ENCODE measurements at places on chromosomes 1 and 21.

GRCh38 chr1:178921499-178921898, 50.6 kb upstream of the ANGPTL1 start:
- no peak for DNase-seq

DNA sequence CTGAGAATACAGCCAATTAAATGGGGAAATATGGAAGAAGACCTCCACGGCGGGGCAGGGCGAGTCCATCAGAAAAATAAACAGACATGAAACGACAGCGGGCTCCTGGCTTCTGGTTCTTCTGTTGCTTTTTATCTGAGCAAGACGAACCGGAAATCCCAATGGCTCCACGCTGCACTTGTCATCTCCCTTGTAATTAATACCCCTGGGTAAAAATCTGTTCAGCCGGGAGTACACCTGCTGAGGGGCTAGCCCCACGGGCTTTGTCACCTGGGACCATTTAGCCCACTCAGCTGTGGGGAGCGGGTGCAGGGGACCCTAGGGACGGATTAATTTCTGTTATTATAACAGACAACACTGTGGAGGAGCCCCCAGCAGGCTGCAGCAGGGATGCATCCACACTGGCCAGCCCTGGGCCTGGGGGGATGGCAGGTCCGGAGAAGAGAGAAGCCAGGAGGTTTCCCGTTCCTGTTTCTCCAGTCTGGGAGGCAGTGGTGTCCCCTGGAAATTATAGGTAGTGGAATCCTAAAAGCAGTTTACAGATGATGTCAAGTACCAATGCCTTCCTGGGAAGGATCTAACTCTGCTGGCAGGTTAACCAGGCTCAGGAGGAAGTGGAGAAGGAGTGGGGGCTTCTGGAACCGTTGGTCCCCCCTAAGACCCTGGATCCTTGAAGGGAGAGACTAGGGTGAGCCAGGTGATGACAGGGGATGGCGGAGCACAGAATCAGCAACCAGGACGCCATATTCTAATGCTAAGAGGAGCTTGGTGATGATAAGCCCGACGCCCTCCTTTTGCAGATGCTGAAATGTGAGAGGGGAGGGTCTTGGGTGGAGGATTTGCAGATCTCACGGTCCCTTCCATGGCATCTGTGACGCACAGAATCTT, 566.1 kb downstream of the PTPRU start:
- no peak for DNase-seq

- no peak for DNase-seq
These were observed 3.4 kb upstream of the GRIK3 start for GRCh38 chr1:37037690-37038089.

DNA sequence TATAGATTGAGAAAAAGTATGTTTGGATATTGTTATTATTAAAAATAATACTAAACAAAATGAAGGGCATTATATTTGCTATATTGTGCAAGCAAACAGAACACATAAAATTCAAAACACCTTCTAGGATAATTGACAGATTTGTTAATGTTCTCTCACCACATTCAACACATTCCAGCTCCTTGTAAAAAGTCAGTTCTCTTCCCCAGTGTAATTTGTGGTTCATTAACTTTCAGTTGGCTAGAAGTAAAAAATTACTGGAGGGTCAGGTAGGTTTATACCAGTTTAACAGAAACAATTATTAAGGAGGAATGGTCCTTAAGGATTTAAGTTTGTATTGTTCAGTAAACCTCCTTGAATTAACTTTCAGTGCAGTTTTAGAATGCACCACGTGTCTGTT, 1235.3 kb upstream of the ADGRL2 start:
- no peak for DNase-seq
